ENCODE measurements at places on chromosomes 4 and X.

GRCh38 chr4:173159791-173160190, 8.8 kb upstream of the GALNT7 start:
- DNase-seq, result no peak

GRCh38 chrX:23888887-23889501, 18.7 kb downstream of the APOO start:
- no peak for DNase-seq

DNA sequence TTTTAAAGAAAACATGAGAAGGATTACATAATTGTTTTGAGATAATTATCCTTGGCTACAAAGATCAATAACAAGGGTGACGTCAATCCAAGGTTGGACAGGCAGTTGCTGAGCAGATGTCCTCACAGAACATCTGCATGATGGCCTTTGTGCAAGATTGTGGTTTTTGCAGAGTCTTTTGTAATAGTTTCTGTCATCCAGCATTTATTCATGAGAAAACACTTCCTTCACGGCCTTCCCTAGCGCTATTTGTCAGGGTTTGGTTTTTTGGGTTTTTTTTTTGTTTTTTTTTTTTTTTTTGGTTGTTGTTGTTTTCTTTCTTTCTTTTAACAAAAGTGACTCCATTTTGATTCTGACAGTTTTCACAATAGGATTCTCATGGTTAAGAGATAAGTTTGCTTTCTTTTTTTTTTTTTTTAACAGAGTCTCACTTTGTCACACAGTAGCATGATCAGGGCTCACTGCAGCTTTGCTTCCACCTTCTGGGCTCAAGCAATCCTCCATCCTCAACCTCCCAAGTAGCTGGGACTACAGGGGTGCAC, 31.5 kb upstream of the ELF2 start:
- DNase-seq, result no peak

- DNase-seq, result no peak
These were observed 4.2 kb upstream of the MAB21L2 start for GRCh38 chr4:150577796-150578195.

GRCh38 chr4:3218824-3219760, 29.9 kb upstream of the MSANTD1 start:
- DNase-seq, result no peak

GRCh38 chr4:41865306-41865980, 69.8 kb upstream of the TMEM33 start:
- no peak for DNase-seq

Measured in bone marrow (tissue), 2 donors.